ENCODE measurements at places on chromosomes 4 and X. TPM values are rescaled to one million over a fixed set of nuclear protein-coding genes. Genes with fewer than 3 reads are reported as not detected.

Gene SHROOM4
- total RNA-seq = 3.5 TPM

- H3K4me1 ChIP-seq = peaks cover 24% of the 10 kb centered on the region
- DNase-seq = no peak
- no peak overlapping the region for H3K4me3 ChIP-seq
- peaks cover 2% of the 10 kb centered on the region for H3K36me3 ChIP-seq
Measured at GRCh38 chrX:56763556-56764152, 34.6 kb downstream of the NBDY start.

DNA sequence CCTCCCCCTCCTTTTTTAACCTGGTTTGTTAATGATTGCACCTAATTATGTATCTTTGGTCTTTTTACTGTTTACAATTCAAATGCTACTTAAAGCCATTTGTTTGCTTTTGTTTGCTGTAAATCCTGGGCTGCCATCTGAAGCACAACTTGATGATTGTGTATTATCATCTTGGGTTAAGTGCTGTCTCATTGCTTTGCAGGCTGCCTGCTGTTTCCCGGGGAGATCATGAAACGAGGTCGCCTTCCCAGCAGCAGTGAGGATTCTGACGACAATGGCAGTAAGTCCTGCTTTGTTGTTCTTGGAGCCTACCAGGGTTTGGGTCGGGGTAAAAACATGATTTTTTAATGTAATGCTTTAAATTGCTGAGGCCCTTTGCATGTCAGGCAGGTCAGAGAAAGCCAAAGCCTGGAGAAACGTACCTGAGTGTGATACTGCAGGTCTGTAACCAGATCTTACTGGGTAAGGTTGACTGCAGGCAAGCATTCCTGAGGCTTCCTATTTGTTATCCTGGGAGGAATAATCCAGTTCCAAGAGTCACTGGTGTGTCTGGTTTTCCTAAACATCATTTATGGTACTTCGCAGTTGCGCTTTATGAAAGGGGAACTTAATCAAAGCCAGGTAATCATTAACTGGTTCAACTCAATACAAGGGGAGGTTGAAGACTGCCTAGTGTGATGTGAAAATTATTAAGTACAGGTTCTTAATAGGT lies 22.2 kb downstream of the JADE1 start:
- peaks cover 50% of the 10 kb centered on the region for H3K36me3 ChIP-seq
- H3K4me3 ChIP-seq = peak overlapping the region; percentile 48
- peak overlapping the region; percentile 95 for H3K27ac ChIP-seq
- peaks cover 88% of the 10 kb centered on the region for H3K4me1 ChIP-seq
- H3K27me3 ChIP-seq = no peaks in the 10 kb centered on the region
- DNase-seq = no peak

DNA sequence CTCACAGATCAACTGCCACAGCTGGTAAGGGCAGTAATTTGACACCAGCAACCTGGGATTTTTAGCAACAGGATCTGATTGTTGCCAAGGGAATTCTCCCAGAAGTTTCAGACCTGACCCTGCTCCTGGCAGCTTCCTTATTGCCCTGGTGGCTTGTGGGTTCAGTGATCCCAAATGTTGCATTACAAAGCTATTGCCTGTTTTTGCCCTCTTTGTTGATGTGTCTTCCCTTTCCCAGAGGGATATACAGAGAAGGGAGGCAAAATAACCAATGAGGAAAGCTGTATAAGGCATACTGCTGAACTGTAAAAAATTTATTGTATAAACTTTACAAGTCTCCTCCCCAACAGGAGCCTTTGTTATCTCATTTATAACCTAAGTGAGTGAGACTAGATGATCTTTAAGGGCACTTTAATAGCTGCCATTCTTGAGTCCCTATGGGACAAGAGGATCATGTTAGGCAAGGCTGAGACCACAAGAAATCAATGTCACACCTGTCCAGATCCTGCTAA lies 22.2 kb downstream of the VSIG4 start:
- H3K36me3 ChIP-seq = no peaks in the 10 kb centered on the region
- no peak overlapping the region for H3K4me3 ChIP-seq
- H3K27ac ChIP-seq = no peak overlapping the region

Gene RRH
- not detected for total RNA-seq

GRCh38 chrX:46630141-46630540 lies 56.6 kb downstream of the CHST7 start:
- H3K4me1 ChIP-seq = peaks cover 17% of the 10 kb centered on the region
- no peak overlapping the region for H3K4me3 ChIP-seq
- H3K36me3 ChIP-seq = peaks cover 24% of the 10 kb centered on the region

DNA sequence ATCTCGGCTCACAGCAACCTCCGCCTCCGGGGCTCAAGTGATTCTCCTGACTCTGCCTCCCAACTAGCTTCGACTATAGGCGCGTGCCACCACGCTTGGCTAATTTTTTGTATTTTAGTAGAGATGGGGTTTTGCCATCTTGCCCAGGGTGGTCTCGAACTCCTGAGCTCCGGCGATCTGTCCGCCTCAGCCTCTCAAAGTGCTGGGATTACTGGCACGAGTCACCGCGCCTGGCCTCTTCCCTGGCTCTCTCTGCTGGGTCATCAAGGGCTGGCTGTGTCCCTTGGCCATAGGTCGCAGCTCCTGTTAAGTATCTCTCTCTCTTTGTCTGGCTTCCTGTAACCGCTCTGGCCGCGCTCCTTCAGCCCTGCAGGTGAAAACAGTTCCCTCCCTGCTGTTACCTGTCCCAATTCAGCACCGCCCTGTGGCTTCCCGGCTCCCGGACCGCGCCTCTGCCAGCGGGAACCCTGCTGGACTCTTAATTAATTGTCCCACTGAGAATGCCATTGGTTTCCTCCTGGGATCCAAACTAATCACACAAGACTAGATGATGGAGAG lies 1.3 kb upstream of the RGS12 start:
- peak; percentile 57 for DNase-seq
- H3K27me3 ChIP-seq = peaks cover 23% of the 10 kb centered on the region
- H3K4me3 ChIP-seq = peak overlapping the region; percentile 79

DNA sequence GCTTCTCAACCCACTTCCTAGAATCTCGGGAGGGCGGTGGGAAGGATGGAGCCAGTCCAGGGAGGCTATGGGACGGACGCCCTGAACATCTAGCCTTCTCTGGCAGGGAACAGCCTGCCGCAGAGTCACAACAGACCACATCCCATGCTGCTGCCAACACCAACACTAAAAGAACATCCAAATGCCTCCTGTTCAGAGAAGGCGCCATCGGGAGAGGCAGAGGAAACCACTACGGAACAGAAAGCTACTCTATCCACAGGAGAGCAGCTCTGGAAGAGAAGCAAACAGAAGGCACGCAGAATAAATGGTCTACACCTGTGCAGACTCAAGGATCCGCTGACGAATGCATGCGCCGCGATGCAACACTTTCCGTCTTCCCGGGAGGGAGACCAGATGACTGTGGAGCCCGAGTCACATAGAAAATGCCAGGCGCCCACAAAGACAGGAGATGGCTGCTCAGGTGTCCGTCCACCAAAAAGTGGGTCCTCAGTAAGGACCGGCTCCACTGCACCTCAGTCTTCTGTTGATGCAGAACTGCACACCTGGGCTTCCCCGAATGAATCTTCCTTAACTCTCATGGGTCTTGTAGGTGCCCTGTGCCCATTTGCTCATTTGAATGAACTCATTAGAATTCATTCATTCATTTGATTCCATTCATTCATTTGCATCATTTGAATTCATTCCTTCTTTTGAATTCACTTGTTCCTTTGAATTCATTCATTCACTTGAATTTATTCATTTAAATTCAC lies 217.5 kb downstream of the DHRSX start:
- peaks cover 46% of the 10 kb centered on the region for H3K36me3 ChIP-seq
- no peak overlapping the region for H3K4me3 ChIP-seq
- DNase-seq = no peak
- peaks cover 3% of the 10 kb centered on the region for H3K27me3 ChIP-seq

GRCh38 chrX:19840899-19841648 lies 46.3 kb downstream of the SH3KBP1 start:
- H3K4me1 ChIP-seq = peaks cover 29% of the 10 kb centered on the region
- peak; percentile 21 for DNase-seq
- no peaks in the 10 kb centered on the region for H3K27me3 ChIP-seq
- H3K4me3 ChIP-seq = no peak overlapping the region

- no peak overlapping the region for H3K4me3 ChIP-seq
- peaks cover 2% of the 10 kb centered on the region for H3K36me3 ChIP-seq
- peaks cover 10% of the 10 kb centered on the region for H3K4me1 ChIP-seq
- DNase-seq = no peak
- H3K27ac ChIP-seq = no peak overlapping the region
Measured at GRCh38 chr4:7037425-7037824, 5.7 kb upstream of the TADA2B start.

GRCh38 chrX:3815896-3816664 lies 102.6 kb upstream of the PRKX start:
- H3K27me3 ChIP-seq = no peaks in the 10 kb centered on the region
- H3K4me3 ChIP-seq = peak overlapping the region; percentile 60
- H3K27ac ChIP-seq = no peak overlapping the region
- H3K36me3 ChIP-seq = peaks cover 14% of the 10 kb centered on the region

Gene FGF13
- 32.2 TPM for total RNA-seq

Gene HMGB3
- 312 TPM for total RNA-seq
